Stimulated activated CD8-positive, alpha-beta memory T cell treated with anti-CD3 and anti-CD28 coated beads, Interleukin-15, amount 100 ng/mL, for 48 hours (primary cell): ENCODE measurements at places on chromosomes 7 and 10.

DNA sequence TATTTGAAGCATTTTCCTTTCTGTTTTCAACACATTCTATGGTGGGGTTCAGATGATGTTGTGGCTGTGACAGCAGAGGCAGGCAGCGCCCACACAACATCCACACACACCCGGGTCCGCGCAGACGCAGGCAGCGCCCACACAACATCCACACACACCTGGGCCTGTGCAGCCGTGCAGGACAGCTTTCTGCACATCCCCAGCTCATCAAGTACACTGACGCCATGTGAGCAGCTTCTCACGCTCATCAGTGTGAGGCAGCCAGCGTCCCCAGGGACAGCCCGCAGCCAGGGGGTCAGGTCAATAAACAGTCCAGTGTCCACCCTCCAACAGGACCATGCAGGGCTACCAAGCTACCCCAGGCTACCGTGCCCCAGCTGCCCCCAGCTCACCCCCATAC is 272.8 kb upstream of the TCERG1L start:
- no peak for DNase-seq

DNA sequence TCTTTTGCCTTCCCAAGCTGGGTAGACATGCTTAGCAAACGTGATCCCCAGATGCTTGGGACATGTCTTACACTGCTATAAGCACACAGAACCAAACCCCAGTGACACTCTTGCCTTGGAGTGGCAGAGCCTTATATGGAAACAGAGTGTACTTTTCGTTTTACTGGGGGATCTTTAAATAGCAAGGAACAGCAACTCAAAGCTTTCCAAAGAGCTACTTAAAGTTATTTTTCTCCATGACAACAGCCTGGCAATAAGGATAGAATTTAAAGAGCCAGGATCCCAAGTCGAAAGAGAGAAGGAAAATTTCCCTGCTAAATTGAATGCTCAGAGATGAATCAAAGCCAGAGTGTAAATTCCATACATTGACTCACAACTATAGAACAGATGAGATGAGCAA is 67.8 kb downstream of the ZNF365 start:
- no peak for DNase-seq

DNA sequence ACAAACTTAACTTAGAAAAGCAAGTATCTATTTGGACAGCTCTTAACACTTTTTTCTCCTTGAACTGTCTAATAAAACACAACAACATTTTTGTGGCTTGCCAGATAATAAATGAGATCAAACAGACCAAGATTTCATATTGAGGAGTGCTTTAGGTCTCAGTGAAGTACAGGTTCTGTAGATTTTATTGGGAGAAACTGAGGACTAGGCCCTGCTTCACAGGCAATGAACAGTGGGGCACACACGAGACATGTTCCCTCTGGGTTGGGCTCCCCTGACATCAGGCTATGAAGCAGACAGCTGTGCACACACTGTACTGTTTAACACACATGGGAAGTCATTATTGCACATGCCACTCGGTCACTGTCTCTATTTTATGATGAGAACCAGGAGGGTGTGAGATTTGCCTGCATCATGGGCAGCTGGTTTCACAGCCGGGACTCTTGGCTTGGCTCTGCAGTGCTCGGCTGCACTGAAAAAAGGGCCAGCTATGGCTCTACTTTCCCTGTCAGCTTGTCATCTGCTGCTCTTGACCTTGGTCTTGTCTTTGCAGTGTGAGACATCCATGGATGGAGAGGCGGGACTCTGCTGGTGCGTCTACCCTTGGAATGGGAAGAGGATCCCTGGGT is 4.2 kb downstream of the IGFBP1 start:
- no peak for DNase-seq

DNA sequence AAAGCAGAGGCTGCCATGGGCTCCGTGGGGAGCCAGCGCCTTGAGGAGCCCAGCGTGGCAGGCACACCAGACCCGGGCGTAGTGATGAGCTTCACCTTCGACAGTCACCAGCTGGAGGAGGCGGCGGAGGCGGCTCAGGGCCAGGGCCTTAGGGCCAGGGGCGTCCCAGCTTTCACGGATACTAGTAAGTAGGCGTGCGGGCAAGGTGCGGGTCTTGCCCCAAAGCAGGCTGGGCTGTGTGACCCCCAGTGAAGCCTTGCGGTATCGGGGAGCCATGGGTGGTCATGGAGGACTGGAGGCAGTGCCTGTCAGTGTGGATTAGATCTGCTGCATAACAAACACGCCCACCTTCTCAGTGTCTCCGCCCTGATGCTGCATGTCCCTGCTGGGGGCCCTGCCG is 5.1 kb downstream of the SLC29A4 start:
- DNase-seq: no peak

DNA sequence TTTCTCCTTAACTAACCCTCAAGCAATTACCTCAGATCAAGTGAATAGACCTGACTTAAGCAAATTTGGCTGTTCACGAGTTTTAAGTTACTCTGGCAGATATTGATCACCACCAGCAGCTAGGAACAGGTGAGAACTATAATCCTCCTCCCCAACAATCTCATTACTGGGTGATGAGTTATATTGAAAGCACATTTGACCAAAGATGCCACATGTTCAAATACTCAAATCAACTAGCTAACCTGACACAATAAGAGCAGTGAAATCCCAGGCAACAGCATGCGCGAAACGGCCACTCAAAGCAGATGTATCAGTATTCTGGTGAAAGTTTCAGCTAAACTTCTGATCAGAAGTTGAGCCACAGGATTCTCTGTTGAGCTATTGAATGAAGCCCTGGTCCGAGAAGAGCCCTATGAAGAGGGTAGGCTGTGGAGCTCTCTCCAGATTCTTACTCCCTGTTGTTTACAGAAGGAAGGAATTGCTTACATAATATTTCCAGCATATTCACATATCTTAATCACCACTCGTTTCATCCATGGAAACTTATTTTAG is 52.6 kb downstream of the CAV1 start:
- DNase-seq: peak; percentile 18

GRCh38 chr7:140841166-140841715 is 83.5 kb downstream of the BRAF start:
- no peak for DNase-seq

DNA sequence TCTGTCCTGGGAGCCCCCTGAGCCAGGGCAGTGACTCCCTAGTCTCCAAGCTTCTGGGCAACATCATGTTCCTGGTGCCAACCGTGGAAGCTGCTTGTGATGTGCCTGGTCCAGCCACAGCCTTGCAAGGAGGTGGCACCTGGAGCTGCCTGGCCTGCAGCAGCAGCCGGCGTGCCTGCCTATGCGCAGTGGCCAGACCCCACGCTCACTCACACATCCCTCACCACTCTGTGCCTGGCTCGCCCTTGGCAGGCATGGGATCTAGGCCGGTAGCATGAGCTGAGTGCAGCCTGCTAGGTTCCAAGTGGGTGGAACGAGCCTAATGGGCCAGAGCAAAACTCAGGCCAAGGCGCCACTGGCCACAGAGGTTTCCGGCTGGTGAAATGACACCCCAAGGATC is 184.0 kb downstream of the ZNF438 start:
- no peak for DNase-seq

DNA sequence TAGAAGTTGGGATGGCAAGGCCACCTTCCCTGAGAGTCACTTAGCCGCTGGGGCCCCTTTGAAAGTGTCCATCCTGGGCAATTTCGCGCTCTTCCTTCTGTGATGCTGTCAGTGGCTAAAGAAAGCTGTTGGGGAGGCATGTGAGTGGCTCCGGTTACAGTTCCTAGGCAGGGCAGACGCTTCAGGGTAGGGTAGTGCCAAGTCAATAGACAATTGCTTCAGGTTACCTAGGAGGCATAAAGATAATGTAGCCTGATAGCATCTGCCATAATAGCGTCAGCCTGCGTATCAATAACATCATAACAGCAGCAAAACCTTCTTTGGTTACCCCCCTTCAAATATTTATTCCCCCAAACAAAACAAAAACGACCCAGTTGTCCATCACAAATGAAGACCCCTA is at the start of gene FAM107B:
TSS of gene FAM107B (minus strand) at position 101 of the 400 bp plus-strand sequence. CDS start 234 bp downstream, outside the sequence.
- DNase-seq: no peak

DNA sequence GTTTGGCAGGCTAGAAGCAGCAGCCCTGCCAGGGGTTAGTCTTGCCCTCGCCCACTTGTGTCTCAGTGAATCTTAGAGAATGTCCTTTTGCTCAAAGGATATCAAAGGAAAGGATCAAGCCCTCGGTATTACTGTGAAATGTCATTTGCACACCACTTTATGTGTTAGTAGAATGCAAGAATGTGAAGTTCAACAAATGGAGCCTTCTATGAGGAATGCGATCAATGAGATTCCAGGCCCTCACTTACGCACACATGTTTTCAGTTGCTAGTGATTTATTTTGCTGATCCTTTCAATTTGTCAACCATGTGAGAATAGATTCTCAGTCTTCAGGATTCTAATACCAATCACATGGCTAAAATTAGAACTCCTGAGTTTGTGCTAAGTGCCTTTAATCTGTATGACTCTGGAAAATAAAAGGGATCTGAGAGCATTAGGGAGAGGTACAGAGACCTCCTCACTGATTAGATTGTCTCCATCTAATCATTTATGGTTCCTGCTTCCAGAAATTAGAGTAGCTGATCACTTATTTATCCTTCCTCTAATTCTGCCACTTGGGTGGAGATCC is 123.0 kb upstream of the SP4 start:
- DNase-seq: no peak

GRCh38 chr10:74683621-74684364 is 142.6 kb upstream of the KAT6B start:
- no peak for DNase-seq

GRCh38 chr7:19295376-19295775 is 150.2 kb upstream of the FERD3L start:
- no peak for DNase-seq

- no peak for DNase-seq
Measured at GRCh38 chr10:93553482-93554315, 12.8 kb upstream of the FFAR4 start.

DNA sequence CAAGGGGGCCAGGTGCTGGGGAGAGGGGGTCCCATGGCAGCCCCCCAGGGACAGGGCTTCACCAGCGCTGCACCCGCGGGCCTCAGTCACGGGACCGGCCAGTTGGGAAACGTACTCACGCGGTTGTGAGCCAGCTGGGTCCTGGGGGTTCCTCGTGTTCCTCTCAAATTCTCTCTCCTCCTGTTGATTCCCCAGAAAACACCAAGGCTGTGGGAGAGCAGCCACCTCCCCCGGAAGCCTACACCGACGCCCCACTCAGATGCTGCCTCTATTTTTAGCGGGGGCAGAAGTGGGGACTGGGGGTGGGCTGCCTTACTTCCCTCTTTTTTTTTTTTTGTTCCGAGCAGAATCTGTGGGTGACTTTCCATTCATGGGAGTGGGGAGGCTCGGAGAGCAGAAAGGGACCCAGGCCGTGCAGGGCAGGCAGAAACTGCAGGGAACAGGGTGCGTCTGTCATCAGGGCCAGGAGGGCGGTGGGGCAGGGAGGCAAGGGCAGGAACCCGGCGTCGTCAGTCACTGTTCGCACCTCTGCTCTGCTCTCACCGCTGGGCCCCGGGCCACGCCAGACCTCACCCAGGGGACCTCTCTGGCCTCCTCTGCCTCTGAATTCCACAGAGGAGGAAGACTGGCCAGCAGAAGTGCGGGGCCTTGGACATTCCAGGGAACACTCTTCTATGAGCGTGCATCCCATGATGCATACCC is 63.1 kb downstream of the CARD11 start:
- no peak for DNase-seq

- DNase-seq: no peak
Measured at GRCh38 chr7:130065500-130066152, 4.7 kb upstream of the KLHDC10 start.

GRCh38 chr10:120221873-120222485 is 235.0 kb upstream of the PLPP4 start:
- DNase-seq: no peak

DNA sequence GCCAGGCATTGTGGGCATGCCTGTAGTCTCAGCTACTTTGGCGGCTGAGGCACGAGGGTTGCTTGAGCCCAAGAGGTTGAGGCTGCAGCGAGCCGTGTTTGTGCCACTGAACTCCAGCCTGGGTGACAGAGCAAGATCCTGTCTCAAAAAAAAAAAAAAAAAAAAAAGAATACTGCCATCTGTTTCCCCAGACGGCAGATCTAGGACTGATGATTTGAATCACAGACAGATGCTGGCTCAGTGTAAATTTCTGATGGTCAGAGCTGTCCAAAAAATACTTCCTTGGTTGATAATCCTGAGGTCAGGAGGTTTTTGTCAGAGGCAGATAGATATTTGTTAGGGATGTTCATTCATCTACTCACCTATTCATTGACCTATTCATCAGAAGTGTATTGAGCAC is 130.7 kb downstream of the REEP3 start:
- DNase-seq: no peak

GRCh38 chr10:13743101-13743693 is 156.4 kb downstream of the PRPF18 start:
- no peak for DNase-seq

GRCh38 chr7:103687951-103688350 is 241.9 kb upstream of the SLC26A5 start:
- DNase-seq: no peak

DNA sequence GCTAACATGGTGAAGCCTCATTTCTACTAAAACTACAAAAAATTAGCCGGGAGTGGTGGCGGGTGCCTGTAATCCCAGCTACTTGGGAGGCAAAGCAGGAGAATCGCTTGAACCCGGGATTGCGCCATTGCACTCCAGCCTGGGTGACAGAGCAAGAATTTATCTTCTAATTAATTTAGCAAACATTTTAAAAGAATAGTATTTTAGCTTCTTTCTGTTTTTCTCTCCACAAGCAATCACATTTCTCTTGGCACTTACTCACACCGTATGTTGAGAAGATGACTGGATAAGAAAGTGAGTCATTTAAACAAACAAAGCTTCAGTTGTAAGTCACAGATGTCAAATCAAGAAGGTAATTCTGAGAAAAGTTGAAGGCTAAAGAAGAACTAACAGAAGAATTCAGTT is 264.0 kb downstream of the ARL4A start:
- DNase-seq: no peak

GRCh38 chr7:7108931-7109330 is 73.4 kb upstream of the C1GALT1 start:
- no peak for DNase-seq

DNA sequence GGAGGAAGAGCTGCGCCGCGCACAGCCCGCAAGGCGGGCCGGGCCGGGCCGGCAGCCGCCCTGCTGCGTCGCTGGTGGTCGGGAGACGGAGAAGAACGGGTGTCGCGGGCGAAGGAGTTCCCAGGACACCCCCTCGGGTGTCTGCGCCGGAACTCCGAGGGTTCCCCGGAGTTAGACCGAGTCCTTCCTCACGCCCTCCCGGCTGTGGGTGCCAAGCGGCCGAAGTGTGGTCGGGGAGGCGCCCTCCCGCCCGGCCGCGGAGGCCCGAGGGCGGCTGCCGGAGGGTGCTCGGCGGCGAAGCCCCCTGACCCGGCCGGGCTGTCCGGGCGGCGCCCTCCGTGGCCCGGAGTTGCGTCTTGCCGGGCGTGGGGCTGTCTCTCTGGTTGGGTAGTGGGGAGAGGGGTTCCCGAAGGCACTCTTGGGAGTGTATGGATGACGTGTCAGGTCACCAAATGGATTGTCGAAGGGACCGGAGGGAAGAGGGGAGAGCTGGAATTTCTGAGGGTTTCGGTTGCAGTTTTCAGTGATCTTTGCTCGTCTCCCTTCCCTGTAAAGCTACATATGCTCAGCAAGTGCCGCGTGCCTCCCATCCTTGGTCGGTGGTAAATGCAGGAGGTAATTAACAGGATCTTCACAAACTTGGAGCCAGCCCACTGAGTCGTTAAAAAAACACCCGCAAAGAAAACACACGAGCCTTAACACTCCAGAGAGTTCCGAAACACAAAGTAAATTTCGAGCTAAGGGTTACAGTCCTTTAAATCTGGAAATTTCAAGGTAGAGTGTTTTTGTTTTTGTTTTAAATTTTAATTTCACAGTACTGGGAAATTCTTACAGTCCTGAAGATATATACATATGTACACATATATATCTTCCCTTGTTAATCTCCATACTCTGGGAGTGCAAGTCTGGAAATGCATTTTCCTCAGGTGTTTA is 871 bp downstream of the ST7 start:
- DNase-seq: no peak
